ENCODE measurements at places on chromosomes 1 and 21.

- no peak for DNase-seq
Measured at GRCh38 chr1:45394342-45394741, 54.1 kb upstream of the MUTYH start.

DNA sequence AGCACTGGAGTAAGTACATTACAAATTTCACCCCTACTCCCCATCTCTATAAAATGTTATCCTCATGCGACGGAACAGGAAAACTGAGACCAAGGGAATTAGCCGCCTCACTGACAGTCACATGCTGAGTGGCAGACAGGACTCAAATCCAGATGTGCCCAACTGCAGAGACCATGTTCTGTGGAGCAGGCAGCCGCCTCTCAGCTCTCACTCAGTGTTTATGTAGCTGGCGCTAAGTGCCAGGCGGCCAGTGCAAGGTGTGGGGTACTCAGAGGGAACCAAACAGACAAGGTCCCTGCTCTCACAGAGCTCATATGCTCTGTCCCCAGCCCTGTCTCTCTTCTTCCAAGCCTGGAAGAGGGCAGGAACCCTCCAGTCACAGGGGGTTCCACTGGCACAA is 5.1 kb downstream of the CAPZB start:
- DNase-seq: no peak

GRCh38 chr1:184407816-184408510 is 21.1 kb downstream of the C1orf21 start:
- no peak for DNase-seq

GRCh38 chr1:93716941-93717368 is 35.3 kb upstream of the BCAR3 start:
- no peak for DNase-seq

DNA sequence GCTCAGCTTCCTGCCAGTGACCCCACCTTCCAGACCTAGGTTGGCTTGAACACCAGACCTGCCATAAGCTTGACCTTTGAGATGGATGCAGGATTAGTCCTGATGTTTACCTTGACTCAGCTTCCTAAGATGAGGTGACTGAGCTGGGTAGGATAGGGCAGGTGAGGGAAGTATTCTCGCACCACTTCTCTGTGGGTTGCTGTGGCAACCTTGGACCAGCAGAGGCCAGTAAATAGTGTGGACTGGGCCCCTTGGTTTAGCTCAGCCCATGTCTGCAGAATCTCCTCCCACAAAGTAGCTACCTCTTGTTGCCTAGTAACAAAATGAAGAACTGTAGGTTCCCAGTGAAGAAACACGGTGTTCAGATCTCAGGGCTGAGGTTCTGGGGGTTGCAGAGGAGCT is 8.4 kb downstream of the RPS6KA1 start:
- no peak for DNase-seq

DNA sequence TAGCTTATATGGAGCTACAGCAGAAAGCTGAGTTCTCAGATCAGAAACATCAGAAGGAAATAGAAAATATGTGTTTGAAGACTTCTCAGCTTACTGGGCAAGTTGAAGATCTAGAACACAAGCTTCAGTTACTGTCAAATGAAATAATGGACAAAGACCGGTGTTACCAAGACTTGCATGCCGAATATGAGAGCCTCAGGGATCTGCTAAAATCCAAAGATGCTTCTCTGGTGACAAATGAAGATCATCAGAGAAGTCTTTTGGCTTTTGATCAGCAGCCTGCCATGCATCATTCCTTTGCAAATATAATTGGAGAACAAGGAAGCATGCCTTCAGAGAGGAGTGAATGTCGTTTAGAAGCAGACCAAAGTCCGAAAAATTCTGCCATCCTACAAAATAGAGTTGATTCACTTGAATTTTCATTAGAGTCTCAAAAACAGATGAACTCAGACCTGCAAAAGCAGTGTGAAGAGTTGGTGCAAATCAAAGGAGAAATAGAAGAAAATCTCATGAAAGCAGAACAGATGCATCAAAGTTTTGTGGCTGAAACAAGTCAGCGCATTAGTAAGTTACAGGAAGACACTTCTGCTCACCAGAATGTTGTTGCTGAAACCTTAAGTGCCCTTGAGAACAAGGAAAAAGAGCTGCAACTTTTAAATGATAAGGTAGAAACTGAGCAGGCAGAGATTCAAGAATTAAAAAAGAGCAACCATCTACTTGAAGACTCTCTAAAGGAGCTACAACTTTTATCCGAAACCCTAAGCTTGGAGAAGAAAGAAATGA is 37.6 kb downstream of the CENPF start:
- DNase-seq: no peak

DNA sequence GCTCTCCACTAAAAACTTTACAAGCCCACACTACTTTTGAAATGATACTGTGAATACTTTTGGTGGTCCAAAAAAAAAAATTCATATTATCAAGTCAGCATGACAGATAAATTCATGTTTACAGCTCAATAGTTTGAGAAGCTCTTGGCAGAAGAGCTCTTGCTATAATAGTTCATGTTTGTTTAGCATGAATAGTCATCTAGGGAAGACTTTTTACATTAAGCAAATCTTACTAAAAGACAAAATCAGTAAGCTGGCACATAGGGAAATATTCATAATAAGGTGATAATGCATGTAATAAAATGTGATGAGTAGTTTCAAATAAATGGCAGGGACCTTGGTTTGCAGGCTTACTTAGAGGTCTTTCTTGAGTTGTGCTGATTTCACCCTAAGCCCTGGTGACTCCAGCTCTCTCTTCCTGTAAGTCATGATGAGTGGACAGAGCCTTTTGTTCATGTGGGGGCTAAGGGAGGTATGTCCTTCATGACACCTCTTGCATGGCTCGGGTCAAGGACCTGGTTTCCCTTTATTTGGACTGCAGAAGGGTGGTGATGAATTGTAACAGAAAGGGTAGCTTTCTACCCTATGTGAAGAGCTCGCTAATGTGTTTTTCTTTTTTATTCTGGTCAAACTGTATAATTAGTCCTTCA is 166.7 kb downstream of the GABPA start:
- no peak for DNase-seq

DNA sequence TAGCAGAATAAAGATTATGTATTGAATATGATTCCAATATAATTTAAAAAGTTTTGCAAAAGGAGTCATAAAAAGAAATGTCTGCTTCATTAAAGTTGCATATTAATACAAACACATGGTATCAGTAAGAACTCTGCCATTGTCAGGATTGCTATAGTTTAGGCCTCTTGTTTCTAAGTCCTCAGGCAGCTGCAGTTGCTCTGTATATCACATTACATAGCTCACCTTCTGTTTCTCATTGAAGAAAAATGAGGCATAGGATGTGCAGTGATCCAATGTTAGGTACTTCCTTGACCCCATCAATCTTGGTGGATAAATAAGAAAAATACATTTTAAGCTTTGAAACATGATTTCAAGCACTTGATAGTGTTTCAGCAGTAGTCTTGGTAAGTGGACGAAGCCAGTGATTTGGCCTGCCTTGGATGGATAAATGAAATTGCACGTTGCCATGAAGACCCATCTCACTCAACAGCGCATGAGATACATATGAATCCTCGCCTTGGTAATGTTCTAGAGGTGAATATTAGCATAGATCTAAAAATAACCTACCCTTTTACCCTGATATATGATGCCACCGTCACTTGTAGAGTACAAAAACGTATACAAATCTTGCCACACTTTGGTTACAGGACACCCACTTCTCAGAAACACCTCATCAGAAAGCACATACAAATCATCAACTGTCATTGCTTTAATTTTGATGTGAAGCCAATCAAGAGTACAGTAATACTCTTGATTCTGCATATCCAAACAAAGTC is 25.3 kb downstream of the ZFYVE9 start:
- no peak for DNase-seq

- no peak for DNase-seq
Measured at GRCh38 chr1:29338908-29339575, 102.7 kb downstream of the PTPRU start.

GRCh38 chr1:154735804-154736168 is 127.8 kb upstream of the ADAR start:
- no peak for DNase-seq

DNA sequence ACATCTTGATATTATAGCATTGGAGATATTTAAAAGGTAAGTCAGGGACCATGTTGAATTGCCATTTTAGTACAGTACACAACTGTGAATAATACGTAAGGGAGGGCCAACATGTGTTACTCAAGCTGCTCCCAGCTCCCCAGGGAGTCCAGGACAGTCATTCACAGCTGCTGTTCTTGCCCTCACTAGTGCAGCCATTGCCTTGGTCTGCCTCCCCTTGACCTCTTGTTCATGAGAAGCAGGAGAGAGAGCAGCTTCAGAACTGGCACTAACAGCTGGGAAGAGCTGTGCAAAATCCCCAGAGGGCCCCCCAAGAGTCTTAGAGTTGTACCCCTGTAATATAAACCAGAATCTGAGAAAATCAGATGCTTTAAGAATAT is 16.4 kb downstream of the TCEANC2 start:
- no peak for DNase-seq

GRCh38 chr21:32567626-32568025 is 17.7 kb downstream of the TCP10L start:
- DNase-seq: no peak

DNA sequence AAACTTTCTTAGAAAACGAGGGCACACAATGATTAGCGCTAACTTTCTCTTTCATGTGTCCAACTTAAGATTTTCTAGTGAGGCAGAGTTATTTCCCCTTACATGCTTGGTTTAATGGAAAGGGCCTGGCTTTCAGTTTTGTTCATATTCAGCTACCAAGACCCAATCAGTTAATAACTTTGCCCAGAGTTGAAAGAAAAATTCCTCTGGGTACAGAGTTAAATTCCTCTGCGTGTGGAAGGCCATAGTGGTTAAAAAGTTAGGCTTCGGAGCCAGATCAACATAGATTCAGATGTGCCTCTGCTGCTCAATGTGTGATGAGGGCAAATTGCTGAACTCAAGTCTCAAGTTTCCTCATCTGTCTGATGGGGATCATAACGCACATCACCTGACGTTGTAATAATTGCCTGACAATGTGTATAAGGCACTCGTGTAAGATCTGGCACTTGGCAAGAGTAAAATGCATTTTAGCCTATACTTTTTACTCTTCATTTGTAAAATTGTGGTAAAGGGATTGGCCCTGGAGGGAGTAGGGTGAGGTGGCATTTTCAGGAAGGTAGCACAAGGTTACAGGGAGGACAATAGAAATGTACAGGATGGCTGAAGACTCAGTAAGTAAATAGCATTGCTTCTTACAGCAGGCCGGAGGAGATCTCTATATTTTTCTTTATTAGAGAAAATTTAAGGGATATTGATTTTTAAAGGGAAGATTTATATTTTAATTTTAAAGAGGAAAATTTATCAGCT is 103.4 kb downstream of the ROR1 start:
- no peak for DNase-seq

- DNase-seq: peak; percentile 91
Measured at GRCh38 chr1:212457740-212458338, 25.1 kb downstream of the NENF start.

DNA sequence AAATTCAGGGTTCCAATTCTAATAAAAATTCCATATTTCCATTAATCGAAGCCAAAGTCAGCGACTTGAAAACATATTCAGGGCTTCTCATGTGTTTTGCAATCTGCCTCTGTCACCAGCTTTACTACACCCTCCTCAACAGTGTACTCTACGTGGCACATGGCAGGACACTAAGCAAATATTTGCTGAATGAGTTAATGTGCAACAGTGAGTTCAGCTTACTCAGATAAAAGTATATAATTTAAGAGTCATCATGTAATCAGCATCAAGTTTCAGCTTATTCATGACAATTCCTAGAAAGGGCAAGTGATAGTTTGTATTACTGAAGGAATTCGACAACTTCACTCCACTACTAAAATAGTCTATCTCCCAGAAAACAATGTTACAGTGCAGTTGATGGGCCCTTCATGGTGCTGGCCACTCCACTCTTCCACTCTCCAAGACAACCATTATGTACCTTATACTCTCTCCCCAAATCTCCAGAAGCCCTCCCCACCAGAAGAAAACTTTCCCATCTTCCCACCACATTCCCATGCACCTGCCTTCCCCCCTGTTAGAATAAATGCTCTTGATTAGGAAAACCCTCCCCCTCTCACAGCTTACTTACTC is 97.3 kb downstream of the TTLL7 start:
- DNase-seq: no peak

GRCh38 chr1:225603538-225604354 is 49.2 kb downstream of the ENAH start:
- no peak for DNase-seq

Data from NT2/D1 (cell line).